Right ventricle myocardium superior (tissue), 1 donor: ENCODE measurements at places on chromosomes 4 and X. TPM values are rescaled to one million over a fixed set of nuclear protein-coding genes. Genes with fewer than 3 reads are reported as not detected.

NLRP2B gene
- not detected for total RNA-seq

ARSJ gene
- total RNA-seq, result 0.70 TPM

ATP1B4 gene
- total RNA-seq, result not detected

AKAP4 gene
- total RNA-seq, result not detected

PRSS12 gene
- total RNA-seq, result not detected

GBA3 gene
- not detected for total RNA-seq

MAGEA6 gene
- not detected for total RNA-seq

ERAS gene
- not detected for total RNA-seq

MAN2B2 gene
- total RNA-seq, result 17.3 TPM

ZMYM3 gene
- 13.0 TPM for total RNA-seq
